ENCODE measurements at places on chromosomes 4 and X.

DNA sequence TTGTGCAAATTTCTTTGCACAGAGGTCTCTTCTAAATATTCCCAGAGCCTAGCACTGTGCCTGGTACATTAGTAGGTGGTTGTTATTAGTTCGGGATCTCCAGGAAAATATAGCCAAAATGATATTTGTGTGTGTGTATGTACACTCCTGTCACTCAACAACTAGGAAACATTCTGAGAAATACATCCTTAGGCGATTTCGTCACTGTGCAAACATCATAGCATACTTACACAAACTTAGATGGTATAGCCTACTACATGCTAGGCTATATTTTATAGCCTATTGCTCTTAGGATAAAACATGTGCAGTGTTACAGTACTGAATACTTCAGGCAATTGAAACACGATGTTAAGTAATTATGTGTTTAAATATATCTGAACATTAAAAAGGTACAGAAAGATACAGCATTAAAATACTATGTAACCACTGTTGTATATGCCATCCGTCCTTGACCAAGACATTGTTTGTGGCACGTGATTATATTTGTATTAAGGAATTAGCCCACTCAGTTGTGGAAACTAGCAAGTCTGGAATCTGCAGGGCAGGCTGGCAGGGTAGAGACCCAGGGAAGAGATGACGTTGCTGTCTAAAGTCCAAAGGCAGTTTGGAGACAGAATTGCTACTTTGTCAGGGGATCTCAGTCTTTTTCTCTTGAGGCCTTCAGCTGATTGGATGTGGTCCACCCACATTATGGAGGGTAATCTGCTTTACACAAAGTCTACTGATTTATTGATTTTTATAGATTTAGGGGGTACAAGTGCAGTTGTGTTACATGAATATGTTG, 106.9 kb downstream of the COL4A6 start:
- DNase-seq: no peak

DNA sequence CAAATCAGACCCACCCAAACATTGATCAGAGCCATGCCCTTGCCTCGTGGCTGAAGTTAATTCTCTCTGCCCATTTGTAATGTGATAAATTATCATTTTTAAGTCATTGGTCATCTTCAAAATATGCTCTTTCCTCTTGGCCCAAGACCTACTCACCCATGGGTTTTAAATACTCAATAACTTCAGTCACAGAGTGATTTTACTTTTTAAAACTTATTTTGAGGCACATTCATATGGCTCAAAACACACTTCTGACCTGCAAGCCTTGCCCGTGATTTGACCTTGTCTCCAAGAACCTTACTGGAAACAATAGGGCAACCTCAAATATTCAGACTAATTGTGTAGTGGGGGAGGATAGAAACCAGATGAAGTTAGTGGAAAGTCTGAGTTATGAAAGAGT, 176.2 kb upstream of the LNX1 start:
- peak; percentile 71 for DNase-seq

GRCh38 chr4:56787380-56787779, 34.1 kb downstream of the SPINK2 start:
- no peak for DNase-seq

GRCh38 chr4:186770481-186771175, 47.0 kb upstream of the FAT1 start:
- DNase-seq: peak; percentile 48

GRCh38 chr4:40225497-40225896, 28.7 kb downstream of the RHOH start:
- DNase-seq: no peak

- no peak for DNase-seq
Measured at GRCh38 chr4:1133033-1133432, 19.7 kb upstream of the RNF212 start.

DNA sequence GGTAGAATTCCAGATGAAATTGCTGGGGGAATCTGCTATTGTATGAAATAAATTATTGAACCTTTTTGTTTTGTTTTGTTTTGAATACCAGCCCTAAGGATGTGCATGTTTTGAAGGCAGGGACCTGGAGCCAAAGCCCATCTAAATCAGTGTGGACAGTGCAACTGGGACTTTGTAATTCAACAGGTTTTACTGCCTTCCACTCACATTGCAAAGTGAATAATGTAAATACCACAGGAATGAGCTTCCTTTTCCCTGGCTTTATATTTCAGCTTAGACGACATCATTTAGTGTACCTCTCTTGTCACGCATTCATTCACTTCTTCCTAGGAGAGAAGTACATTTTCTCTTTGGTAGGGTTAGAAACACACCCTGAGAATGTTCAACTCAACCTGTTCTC, 795.0 kb downstream of the CENPC start:
- peak; percentile 60 for DNase-seq

DNA sequence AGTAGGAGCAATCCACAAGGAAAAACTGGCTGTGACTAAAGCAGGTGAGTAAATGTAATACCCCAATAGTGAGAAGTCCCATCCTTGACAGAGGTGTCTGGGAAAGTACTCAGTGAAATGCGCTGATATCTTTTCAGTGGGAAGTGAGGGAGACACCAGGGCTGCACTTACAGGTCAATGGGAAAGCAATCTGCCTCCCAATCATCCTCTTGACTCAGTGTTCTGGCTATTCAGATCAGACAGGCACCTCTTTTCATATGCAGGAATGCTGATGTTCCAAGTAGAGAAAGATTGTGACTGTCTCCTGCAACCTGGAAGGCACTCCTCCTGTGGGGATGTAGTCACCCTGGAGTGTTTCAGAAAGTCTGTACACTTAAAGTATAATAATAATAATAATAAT, 39.9 kb upstream of the SPIN2A start:
- DNase-seq: no peak

DNA sequence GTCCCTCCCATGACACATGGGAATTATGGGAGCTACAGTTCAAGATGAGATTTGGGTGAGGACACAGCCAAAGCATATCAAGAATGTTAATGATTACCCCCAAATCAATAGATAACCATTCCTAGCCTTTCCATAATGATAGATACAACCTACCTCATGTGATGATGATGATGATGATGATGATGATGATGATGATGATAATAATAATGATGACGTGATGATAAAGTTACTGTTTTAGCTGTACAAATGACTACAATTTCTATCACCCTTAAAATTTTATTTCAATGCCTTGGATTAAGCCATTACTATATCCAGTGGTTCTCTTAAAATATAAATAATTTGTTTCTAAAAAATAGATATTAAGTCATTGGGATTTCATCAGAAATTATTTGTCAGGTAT, 55.2 kb upstream of the NLGN4X start:
- DNase-seq: no peak

DNA sequence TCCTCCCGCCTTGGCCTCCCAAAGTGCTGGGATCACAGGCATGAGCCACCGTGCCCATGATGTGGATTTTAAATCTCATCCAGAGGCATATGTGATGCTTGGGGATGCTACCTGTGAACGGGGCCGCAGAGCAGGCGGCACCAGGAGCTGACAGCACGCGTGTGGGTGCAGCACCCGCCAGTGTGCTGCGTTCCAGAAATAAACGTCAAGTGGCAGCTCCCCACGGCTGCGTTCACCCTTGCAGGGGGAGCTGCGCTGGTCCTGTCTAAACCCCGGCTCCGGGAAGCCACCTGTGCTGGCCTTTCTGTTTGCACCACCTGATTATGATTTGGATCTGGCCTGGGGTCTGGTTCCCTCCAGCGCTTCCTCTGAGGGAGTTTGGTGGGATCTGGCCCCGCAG, 77.8 kb downstream of the SORCS2 start:
- no peak for DNase-seq

GRCh38 chr4:120293341-120293740, 226.7 kb upstream of the MAD2L1 start:
- peak; percentile 75 for DNase-seq

DNA sequence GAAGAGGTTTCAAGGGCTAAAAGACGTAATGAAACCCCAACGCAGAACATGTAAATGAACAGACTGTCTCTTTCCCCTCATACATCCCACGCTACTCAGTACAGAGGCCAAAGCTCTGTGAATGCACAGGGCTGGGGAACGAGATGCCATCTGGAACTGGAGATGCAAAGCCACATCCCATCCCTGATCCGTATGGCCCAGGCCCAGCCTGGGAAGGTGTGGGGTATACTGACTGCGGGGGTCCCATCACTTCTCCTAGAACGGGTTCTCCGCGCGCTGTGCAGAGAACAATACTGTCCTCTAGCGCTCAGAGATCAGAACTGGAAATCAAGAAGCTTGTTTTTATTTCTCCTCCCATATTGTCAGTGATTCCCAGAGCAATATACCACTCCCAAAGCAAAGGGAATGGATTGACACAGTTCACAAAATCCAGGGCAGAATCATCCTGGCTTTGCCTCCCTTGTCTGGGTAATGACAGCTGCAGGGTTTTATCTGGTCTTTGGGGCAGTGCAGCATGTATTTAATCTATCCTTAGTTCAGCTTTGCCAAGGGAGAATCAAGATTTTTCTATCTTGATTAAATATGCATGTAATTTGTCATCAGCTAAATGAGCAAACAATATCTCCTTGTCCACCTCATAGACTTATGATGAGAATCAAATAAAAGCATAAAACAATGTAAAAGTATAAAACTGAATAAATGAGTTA, 47.3 kb upstream of the TLR3 start:
- DNase-seq: peak; percentile 71

DNA sequence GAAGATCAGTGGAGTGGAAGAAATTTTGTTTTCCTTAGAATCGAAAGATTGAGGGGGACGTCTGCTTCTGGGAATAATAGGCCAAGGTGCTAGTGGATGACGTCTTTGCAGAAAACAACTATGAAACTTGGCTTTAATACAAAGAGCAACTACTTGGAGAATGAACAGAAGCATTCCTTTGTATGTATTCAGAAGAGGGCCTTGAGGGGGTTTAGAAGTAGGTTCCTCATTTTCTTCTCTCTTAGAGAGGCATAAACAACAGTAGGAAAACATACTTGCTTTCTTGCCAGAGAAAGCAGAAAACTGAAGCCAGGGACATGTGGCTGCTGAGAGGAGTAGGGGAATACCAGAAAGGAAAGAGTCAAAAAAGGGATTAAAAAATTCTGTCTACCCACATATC, 167.8 kb downstream of the ZNF330 start:
- peak; percentile 91 for DNase-seq

- DNase-seq: no peak
Measured at GRCh38 chrX:11209798-11210414, 83.3 kb upstream of the AMELX start.

DNA sequence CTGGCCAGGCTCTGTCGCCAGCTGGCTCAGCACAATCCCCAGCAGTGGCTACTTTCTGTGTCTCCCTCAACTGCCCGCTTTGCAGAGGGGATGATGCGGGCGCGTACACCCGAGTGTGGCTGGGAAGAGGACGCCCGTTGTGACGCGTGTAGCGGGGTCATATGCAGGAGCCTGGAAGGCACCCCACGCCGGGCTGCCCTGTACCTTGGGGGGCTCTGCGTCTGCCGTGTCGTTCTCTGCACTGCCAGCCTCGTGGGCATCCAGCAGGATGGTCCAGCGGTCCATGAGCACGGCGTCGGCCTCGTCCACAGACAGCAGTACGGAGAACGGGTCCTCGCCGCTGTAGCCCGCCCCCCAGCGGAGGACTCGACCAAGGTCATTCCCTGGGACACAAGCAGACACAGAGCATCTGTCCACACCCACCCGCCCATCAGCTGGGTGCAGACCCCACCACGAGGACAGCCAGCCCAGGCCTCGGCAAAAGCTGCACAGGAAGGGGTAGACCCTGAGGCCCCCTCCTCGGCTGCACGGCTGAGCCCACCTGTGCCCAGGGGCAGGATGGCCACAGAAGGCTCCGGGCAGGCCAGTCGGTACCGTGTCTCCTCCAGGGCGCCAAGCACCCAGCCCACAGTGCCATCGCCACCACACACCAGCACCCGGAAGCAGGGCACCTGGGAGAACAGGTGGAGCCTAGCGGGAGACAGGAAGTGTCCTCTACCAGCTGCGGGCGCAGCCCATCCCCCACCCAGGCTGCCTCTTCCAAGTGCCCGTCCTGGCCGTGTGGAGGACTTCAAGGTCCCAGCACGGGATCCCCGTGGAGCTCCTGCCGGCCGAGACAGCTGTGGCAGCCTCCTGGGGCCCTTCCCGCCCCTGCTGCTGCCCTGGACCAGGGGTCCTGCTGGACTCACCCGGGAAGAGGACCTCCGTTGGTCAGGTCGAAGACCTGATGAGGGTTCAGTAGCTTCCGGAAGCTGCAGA, 10.8 kb downstream of the DGKQ start:
- no peak for DNase-seq

GRCh38 chr4:56979421-56980072, 851 bp downstream of the POLR2B start:
- no peak for DNase-seq

GRCh38 chr4:107131295-107131694, 95.2 kb upstream of the DKK2 start:
- peak; percentile 50 for DNase-seq

GRCh38 chr4:48175806-48176205, 41.8 kb upstream of the TXK start:
- DNase-seq: no peak

- no peak for DNase-seq
Measured at GRCh38 chrX:96841325-96841724, 42.4 kb upstream of the RPA4 start.

- DNase-seq: no peak
Measured at GRCh38 chr4:76963131-76963750, 13.7 kb downstream of the SEPTIN11 start.

DNA sequence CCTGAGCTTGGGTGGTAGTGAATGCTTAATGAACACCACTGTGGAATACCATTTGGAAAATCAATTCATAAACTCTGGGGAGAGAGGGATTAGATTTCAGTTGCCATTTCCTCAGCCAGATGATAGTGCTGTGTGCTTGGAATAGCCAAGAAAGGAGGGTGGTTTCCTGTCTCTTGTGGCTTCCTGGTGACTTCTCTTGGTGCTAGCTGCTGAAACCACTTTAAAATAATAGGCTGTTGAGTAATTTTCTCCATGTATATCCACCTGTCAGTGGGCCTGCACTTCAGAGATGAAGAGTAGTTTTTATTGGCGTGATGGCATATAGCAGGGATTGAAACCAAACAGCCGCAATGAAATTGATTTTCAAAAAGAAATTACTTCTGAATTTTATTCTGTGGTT, 11.8 kb downstream of the EDA start:
- DNase-seq: no peak

- peak; percentile 19 for DNase-seq
Measured at GRCh38 chr4:148015058-148015457, 283.2 kb downstream of the ARHGAP10 start.

DNA sequence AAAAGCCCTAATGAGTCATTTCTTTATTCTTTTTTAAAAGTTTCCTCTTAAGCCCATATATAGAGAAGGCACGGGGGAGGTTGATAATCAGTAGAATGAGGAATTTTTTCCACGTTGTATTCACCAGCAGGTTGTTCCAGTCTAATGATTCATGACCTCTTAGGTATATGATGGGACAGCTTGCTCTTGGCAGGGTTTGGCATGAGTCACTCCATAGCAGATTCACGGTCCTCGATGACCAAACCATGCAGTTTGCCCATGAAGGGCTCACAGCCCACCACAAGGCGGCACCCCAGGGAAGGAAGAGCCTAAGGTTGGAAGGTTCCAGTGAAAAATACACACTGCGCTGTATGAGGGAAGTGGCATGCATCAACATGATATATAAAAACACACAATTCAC, 623.8 kb upstream of the DIPK2B start:
- DNase-seq: peak; percentile 92

Data from astrocyte of the spinal cord (primary cell).